ENCODE measurements at places on chromosomes 1 and 21.
A peak's percentile ranks its signal among the peaks of the same experiment; 100 is the strongest.

DNA sequence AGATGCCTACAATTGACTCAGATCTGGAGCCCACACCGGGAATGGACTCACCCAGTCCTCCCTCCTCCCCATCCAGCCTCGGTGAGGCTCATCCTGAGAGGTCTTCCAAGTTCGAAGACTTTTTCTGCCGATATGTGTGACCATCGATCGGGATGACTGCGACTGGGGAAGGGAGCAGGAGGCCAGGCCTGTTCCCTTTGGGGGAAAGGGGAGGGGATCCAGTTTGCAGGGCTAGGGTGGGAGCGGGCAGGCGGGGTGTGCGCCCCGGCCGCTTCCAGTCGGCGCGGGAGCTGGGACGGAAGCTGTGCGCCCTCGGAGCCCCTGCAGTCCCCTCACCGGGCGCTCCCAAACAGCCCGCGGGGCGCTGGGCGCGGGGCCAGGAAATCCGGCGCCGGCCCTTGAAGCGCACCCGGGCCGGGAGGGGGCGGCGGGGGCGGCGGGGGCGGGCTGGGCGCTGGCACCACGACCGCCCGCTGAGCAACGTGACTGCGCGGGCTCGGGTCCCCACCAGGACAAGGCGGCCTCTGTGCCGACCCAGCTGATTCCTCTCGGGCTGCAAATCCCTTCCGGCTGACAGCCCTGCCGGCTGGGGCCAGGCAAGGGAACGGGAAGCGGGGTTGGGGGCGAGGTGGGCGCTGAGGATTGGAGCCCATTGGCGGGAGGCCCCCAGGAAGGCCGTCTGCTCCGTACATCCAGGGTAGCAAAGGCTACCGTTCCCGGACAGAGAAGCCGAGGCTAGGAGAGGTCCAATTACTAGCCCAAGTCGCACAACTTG, 103.9 kb downstream of the EBNA1BP2 start:
- DNase-seq, result peak; percentile 39

DNA sequence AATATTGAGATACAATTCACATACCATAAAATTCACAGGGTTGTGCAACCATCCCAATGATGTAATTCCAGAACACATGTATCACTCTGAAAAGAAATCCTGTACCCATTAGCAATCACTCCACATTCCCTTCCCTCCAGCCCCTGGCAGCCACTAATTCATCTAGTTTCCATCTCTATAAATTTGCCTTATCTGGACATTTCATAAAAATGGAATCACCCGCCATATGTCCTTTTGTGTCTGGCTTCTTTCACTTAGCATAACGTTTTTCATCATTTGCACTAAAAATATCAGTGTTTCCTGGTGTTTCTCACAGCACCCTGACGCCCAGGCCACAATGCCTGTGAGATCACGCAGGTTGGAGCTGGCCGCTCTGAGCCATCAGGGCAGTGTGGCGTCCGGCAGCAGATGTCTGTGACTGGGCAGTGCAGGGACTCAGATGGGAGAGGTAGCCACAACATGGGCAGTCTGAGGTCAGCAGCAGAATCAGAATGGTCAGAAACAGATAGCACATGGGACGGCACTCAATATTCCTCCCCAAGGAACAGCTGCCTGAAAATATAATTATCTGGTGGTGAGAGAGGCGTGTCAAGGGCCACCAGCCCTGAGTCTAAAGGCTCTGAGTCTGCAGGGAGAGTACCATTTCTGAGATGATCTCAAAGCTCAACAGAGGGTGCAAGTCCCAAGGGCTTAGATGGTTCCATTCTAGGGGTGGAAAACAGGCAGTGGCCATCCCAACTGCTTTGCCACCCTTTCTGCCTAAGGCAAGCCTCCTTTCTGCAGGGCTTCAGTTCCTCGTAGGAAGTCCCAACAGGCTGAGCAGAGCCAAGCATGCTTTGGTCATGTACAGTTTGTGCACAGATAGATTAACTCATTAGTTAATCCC, 129.4 kb upstream of the EDN2 start:
- DNase-seq, result no peak

DNA sequence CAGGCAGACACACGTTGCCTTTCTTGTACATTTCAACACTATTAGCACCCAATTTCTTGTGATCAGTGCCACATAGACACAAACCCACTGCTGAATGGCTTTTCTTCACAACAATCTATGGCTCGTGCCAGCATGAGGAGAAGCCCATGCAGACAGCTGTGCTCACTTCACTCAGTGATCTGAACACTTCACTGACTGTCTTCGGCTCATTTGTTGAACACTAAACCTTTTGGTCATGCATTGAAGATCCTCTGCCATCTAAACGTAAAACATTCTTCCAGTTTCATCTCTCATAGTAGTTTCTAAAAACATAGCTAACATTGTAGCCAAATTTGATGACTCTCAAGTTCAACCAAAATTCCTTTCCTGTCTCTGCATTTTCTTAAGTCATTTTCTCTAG, 331.0 kb upstream of the ZP4 start:
- DNase-seq, result no peak

GRCh38 chr1:230570724-230571360, 71.4 kb upstream of the COG2 start:
- no peak for DNase-seq
